ENCODE measurements at places on chromosomes 4 and X.

DNA sequence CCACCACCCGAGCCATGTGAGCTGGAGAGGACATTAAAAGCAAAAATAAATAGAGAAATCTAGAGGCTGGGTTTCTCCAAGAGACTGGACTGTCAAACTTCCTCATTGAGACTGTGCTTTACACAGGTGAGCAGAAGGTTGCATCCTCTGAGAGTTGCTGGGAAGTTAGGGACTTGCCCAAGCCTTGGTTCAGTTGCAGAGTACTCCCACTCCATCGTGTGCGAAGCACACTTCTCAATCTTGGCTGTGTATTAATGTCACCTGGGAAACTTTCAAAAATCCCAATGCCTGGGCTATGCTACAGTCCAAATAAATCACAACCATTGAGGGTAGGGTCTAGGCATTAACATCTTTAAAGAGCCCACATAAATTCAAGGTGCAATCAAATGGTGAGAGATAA, 89.2 kb downstream of the ZNF330 start:
- no peak for DNase-seq

DNA sequence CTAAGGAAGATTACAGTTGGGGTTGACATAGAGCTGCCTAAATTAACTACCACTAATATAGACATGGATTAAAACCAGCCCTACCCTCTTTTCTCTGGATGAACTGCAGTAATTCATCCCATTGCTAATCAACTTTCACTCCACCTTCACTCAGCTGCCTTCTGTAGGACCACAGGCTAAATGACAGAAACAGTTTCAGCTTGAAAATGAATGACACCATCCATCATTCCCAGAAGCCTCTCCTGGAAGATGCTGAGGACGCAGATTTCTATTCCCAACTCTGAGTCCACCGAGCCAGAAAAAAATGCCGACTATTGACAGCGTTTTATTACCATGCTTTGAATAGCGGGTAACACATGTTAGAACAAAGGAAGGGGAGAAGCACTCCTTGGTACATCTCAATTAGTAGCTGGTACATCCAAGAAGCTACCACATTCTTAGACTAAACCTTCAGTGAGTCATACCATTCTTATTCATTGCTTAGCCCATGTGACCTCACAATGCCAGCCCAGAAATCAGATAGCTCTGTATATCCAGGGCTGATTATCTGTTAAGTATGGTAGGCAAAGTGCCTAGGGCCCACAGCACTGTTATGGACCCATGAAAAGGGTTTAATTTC, 25.3 kb downstream of the DCX start:
- no peak for DNase-seq

GRCh38 chr4:61772126-61772525, 572.0 kb downstream of the ADGRL3 start:
- DNase-seq: no peak

DNA sequence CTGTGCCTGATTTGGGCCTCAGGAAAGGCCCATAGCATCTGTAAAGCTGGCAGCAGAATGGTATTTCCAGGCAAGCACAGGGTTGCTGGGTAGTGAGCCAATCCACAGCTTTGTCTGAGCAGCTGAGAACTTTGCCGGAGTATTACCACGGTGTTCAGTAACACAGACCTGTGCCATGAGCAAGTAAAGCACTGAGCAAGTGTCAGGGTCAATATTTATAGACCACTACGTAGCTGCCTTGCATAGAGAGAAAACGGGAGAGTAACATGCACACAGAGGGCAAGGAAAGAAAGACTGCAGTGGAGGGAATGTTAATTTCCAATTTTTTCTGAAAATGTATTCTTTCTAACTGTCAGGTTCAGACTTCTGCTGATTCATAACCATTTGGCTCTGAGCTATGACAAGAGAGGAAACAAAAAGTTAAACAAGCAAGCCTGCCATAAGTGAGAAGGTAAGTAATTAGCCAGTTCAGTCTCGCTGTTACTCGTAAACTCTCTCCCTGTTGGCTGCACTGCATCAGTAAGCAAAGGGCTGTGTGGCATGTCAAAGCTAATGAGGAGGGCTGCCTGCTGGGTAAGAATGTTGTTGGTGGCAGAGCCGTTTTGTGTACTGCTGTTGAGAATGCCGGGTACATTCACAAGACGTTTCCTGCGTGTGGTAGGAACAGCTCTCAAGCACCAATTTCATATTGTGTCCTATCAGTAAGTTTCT, 238.1 kb downstream of the BMPR1B start:
- peak; percentile 72 for DNase-seq

DNA sequence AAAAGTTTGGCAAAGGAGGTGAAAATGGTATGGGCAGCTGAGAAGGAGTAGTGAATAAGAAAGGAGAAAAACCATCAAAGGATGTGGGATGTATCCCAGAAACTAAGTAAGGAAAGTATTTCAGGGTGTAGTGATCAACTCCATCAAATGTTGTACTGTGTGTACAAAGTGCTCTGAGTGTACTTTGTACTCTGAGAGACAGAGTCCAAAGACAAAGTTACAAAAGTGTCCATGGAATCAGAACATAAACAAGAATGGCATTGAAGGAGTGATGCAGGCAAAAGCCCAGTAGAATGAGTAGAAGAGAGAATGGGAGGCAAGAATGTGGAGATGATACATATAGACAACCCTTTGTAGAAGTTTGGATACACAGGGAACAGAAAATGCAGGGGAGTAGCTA, 12.3 kb upstream of the PGRMC1 start:
- DNase-seq: no peak

DNA sequence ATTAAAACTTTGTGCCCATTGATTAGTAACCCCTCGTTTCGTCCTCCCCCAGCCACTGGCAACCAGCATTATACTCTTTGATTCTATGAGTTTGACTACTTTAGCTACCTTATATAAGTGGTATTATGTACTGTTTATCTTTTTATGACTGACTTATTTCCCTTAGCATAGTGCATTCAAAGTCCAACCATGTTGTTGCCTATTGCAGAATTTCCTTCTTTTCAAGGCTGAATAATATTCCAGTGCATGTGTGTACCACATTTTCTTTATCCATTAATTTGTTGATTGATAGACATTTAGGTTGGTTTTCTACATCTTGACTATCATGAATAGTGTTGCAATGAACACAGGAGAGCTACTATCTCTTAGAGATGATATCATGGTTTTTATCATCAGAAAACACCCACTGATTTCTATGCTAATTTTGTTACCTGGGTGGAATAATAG, 3.2 kb downstream of the ALB start:
- DNase-seq: no peak

- DNase-seq: peak; percentile 56
Measured at GRCh38 chr4:180164799-180165198, 2078.4 kb upstream of the TENM3 start.

DNA sequence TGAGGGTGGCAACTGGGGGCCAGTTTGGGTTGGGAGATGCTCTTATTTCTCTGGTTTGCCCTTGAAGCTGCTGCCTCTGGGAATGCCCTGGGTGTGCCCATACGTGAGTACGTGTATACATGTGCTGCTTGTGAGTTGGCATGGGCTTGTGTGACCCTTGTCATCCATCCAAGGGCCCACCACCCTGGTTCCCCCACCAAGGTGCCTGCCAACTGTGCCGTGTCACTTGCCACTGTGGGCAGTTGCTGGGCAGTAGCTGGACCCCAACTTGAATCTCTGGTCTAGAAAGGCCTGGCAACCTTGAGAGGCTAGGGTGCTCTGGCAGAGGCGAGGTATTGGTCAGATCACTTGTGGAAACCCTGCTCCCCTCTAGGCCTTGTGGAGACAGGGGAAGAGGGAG, 2.4 kb upstream of the HMGB3 start:
- DNase-seq: no peak

GRCh38 chr4:184408021-184408683, 66.2 kb downstream of the IRF2 start:
- no peak for DNase-seq

DNA sequence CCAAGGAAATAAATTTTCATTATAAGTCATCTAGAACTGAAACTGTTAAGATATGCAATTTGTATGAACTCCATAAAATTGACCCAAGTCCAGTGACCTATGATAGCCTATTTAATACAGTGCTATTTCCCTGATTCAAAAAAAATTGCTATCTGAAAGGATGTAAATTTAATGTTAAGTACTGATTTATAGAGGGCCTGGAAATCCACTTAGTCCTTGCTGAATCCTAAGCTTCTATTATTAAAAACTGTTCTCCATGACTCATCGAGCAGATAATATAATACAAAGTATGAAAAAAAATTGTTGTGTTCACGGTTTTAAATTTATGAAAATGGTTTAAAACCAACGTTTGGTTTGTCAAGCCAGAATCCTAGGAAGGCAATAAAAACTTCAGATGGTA, 704.8 kb upstream of the AADAT start:
- no peak for DNase-seq

DNA sequence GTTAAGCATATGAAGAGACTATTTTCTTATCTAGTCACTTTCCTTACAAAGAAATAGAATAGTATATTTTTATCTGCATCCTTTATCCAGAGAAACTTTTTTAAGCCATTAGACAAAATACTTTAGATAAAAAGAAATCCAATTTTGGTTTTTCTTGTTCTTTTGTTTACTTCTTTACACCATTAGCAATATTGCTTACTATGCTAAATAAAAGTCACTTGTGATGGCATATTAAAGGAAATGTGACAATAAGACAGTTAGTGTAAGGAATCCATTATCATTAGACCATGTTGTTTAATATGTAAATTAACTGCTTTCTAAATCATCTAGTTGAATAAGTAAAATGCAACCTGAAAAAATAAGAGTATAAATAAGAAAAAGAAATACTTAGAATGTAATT, 2582.7 kb downstream of the ARAP2 start:
- no peak for DNase-seq

Data from renal cortex interstitium (tissue), 15 donors.